ENCODE measurements at places on chromosomes 1 and 21.

GRCh38 chr1:204621396-204621795 is 64.1 kb downstream of the LRRN2 start:
- no peak for DNase-seq

GRCh38 chr1:50858761-50859160 is 101.3 kb downstream of the FAF1 start:
- no peak for DNase-seq

GRCh38 chr21:39078322-39079065 is 104.8 kb downstream of the PSMG1 start:
- DNase-seq, result no peak

DNA sequence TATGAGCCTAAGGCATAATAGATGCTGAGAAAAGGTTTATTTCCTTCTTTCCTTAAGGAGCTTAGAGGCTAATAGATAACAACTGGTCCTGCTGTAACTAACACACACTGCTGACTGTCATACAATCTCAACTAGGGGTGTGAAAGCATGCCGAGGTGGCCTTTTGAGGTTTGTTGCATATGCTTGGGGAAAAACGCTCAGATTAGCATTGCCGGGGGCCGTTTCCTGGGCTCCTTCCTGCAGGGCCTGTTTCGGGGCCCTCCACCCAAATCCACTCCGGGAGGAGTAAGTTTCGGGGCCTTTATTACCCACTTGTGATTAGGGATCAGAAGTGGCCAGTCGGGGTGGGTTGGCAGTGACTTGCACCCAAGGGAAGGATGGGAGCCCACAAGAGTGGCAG is 27.2 kb upstream of the RCSD1 start:
- no peak for DNase-seq

- no peak for DNase-seq
These were observed 1.1 kb downstream of the PLXNA2 start for GRCh38 chr1:208242941-208243526.

DNA sequence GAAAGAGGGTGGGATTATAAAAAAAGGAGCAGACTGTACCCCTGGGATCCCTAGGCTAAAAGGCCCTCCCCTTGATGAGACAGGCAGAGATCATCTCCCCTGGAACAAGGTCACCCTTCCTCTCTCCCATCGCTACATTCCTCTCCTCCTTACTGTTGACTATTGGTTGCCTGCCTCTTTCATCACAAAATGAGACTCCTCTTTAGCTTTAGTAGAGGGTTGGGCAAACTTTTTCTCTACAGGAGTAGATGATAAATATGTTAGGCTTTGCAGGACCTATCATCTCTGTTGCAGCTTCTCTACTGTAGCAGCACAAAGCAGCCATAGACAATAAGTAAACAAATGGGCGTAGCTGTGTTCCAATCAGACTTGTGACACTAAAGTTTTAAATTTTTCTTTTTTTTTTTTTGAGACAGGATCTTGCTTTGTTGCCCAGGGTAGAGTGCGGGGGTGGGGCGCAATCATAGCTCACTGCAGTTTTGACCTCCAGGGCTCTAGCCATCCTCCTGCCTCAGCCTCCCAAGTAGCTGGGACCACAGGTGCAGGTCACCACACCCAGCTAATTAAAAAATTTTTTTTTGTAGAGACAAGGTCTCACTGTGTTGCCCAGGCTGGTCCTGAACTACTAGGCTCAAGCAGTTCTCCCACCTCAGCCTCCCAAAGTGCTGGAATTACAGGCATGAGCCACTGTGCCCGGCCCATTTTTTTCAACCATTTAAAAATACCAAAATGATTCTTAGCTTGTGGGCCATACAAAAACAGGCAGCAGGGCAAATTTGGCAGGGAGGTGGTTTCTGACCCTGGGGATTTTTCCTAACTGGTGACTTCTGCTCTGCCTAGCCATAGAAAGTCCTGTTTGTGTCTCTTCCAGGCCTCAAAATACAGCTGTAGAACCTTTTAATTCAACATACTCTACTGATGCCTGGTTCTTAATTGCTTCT is 15.1 kb downstream of the MCL1 start:
- no peak for DNase-seq
